NCI-H226 (cell line): ENCODE measurements at places on chromosomes 3 and 15.

GRCh38 chr3:9111866-9112265, 137.6 kb downstream of the SRGAP3 start:
- DNase-seq, result no peak

- no peak for DNase-seq
Measured at GRCh38 chr3:114659109-114660061, 365.6 kb downstream of the TIGIT start.

DNA sequence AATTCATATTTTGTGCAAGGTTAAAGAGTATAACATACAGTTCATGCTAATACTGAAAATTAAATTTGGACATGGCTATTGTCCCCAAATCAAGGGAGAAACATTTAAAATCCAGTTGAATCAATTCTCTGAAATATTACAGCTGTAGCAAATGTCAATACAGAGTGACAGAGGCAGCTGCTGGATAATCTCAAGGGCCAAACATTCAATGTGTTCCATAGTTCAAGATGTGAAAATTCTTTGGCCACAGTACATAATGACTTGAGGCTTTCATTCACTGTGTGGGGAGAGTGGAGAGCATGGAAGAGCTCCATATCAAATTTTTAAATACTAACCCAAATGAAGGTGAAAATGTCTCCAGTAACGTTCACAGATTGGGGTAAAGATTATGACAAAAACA, 1192.8 kb upstream of the CADM2 start:
- DNase-seq, result no peak

- DNase-seq, result no peak
Measured at GRCh38 chr3:37107846-37108245, 66.5 kb downstream of the LRRFIP2 start.

DNA sequence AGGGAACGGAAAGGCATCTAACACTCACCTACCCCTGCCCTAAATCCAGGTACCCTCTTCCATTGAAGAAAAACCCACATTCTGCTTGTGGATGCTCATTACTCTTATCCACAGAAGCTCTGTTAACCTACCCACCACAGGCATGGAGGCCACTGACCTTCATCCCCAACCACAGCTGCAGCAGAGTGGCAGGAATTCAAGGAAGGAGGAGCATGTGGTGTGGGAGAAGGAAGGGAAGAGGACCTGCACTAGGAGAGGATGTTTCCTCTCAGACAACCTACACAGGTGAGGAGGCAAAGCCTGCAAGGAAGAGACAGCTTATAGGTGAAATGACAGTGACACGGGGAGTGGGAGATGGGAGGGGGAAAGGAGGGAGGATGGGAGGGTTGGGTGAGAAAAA, 192.5 kb upstream of the TSC22D2 start:
- peak; percentile 42 for DNase-seq

DNA sequence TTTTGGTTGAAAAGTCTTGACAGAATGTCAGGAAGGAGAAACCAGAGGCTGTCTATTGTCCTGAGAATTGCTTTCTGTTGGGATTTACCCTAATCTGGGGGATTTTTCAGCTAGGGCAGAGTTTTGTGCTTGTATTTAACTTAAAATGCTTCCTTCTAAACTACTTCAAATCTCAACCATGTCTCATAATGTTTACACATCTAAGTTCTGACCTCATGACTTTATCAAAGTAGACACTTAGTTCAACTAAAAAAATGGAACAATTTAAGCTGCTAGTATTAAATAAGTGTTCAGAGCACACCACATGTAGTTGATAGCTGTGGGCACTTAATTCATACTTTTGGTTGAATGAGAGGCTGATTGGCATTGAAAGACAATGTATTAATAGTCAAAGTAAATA, 28.2 kb downstream of the CLDN1 start:
- no peak for DNase-seq

DNA sequence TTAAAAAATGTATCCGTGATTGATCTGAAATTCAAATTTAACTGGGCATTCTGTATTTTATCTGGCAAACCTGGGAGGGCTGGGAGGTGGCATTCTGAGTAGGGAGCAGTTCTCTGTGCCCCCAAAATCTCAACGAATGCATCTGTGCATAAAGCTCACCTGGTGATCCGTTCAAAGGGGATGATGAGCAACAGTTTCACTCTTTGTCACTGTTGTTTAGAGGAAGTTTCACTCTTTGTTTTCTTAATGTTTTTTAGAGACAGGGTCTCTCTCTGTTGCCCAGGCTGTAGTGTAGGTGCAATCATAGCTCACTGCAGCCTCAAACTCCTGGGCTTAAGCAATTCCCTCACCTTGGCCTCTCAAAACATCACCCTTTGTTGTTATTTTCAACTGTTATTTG, 186.7 kb downstream of the SSR3 start:
- DNase-seq, result no peak

- DNase-seq, result no peak
Measured at GRCh38 chr3:133460809-133461208, 61.0 kb downstream of the BFSP2 start.

DNA sequence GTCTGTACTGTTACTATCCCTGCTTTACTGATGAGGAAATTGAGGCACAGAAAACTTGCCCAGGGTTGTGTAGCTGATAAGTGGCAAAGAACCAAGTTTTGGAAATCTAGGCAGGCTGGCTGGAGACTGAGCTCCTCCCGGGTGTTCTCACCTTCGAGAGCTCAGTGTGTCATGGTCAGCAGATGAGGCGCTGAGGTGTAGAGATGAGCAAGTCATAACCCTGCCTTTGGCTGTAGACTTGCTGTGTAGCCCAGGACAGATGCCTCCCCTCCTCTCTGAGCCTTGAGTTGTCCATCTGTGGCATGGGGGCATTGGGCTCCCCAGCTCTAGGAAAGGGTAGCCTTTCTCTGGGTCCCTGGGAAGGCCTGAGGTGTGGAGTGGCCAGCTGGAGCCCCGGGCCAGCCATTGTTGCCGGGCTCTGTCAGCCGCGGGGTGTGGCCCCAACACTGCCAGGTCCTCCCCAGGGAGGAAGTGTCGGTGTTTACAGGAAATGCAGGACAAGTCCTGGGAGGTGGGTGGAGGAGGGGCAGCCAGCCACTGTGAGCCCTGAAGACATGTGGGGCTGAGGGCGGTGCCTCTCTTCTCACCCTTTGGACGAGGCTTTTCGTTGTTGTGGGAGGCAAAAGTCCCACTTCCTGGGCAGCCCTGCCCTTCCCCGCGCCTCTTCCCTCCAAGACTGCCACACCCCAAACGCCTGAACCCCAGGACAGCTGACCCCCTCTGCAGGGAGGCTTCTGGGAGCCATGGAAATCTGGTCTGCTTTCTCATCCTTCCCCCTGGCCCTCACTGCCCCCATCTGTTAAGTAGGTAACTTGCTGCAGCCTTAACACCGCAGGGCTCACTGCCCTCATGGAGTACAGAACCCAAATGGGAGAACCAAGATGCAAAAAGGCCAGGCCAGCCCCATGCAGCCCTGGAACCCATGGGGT, 29.1 kb downstream of the FGD5 start:
- no peak for DNase-seq

- no peak for DNase-seq
Measured at GRCh38 chr3:67288466-67289106, 290.5 kb downstream of the KBTBD8 start.

- peak; percentile 20 for DNase-seq
Measured at GRCh38 chr15:96893159-96893906, 562.8 kb downstream of the NR2F2 start.

GRCh38 chr3:132840201-132840700, 118.0 kb upstream of the NPHP3 start:
- no peak for DNase-seq

GRCh38 chr3:139358841-139359562, 15.2 kb downstream of the MRPS22 start:
- no peak for DNase-seq

GRCh38 chr15:64634027-64634426, 141.4 kb downstream of the RBPMS2 start:
- no peak for DNase-seq

- no peak for DNase-seq
Measured at GRCh38 chr3:126412841-126413692, 18.4 kb downstream of the CFAP100 start.

DNA sequence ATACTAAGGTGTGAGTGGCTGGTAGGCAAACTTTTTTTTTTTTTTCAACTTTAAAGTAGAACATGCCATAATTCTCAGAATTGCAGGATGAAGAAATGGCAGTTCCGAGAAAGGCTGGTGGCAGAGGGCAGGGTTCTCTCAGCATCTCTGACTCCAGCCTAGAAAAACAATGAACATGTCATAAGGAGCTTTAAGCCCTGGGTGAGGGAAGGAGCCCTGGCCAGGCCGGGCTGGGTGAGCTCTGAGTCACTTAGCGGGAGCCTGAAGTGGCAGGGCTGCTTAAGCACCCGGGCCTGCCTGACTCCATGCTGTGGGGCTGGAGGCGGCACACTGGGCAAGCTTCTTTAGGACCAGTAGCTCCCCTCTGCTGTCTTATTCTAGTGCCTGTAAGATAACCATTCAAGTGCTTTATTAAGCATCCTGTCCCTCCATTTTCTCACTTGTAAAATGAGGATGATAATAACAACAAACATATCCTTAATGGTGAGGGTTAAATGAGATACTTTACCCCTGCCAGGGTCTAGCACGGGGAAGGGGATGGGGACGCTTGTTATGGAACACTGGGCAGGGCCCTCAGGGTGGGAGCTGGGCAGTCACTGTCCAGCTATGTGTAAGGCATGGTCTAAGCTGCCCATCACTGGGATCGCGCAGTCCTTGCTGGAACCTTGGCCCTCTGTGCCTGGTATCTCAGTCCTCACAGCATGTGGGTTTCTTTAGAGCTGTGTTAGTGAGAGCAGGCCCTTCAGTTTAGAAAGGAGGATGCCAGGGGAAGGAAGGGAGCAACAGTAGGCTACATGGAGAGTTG, 18.4 kb downstream of the SMAD6 start:
- peak; percentile 62 for DNase-seq

DNA sequence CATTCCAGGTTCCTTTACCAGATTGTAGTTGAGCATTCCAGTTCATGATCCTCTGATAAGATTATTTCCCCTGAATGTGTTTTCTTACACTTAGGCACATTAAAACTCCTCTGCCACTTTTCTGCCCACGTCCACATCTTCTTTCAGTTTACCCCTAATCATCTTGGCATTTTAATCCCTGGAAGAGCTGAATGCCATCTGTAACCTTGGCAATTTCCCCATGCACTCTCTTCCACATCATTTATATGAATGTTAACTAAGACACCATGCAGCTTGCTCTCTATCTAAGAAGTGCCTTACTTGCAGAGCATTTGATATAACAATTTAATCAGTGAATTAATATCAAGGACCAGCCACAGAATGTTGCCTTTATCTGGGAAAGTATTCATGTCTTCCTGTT, 25.8 kb downstream of the TIMP4 start:
- no peak for DNase-seq

GRCh38 chr15:89068325-89068784, 19.9 kb upstream of the ABHD2 start:
- peak; percentile 90 for DNase-seq

DNA sequence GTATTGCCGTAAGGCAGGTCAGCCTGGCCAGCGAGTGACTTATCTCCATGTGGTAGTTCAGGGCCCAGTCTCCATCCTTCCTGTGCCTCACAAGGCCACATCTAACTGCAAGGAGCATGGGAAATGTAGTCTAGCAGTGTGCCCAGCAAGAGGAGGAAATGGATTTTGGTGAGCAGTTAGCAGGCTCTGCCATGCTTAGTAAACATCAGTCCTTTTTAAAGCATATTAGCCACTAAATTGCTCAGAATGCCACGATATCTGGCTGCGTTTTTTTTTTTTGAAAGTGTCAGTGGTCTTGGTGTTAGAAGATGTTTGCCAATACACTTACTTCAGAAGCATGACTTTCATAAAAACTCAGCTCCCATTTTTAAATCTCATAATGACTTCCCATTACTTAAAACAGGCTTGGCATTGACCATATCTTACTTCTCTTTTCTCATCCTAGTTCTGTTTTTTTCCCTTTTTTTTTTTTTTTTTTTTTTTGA, 470.2 kb upstream of the TPRG1 start:
- DNase-seq, result no peak

- no peak for DNase-seq
Measured at GRCh38 chr3:166304584-166304983, 467.4 kb upstream of the BCHE start.

- DNase-seq, result no peak
Measured at GRCh38 chr15:101244036-101244781, 7.6 kb downstream of the CHSY1 start.

DNA sequence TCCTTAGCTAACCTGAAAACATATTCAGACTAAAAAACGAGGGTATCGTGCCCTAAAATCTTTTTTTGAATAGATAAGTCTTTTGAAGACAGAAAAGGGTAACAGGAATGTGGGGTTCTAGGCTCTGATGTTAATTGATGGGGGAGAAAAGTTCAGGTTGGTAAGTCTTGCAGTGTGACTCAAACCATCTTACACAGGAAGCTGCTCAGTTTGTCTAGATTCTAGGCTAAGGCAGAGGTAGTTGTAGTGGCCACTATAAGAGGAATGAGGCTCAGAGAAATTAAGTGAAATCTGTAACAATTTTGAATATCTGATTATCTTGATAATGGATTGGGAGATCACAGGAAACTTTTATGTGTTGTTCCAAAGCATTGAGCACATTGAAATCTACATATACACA, 267.9 kb downstream of the PDCD6IP start:
- no peak for DNase-seq

DNA sequence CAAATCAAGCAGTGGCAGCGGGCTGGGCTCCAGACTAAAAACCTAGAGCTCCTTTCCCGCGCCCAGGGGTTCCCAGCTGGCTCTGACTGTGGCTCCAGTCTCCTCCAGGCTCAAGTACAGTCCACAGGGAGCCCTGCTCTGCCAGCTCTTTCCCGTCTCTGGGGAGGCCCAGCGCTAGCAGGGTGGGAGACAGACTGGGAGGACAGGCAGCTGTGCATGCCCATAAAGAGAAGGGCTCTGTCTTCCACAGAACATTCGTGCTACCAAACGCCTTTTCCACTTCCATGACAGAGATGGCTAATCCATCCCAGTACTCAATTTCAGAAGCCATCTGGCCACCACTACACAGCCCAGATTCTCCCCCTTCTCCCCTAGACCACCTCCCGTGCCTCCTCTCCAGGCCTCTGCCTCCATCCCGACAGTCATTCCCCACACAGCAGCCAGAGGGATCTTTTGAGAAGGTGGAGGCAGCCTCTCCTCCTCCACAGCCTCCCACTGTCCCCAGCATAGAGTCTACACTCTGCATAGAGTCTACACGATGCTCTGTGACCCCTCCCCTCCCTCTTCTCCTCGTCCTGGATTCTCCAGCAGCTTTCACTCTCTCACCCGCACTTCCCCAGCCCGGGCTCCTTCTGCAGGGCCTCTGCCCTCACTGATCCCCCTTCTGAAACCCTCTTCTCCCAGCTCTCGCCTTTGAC, 6.8 kb upstream of the DUSP7 start:
- DNase-seq, result no peak

DNA sequence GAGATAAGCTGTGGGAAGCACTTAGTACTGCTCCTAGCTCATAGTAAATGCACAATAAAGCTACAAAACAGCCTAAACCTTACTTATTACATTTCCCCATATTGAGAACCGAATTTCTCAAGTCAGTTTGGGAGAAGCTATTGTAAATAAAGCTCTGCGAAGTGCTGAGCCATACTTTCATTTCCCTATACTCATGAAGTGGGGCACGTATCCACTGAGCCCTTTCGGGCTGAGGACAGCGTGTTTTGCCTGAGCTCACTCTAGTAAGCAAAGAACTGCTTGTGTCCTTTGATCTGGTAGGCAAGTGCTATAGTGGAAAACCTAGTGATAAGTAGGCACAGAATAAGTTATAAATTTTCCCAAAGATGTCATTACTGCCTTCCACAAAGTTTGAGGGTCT, 165.0 kb downstream of the RSL24D1 start:
- no peak for DNase-seq

GRCh38 chr3:126984391-126985131, 1.6 kb downstream of the PLXNA1 start:
- no peak for DNase-seq
